Activated CD4-positive, alpha-beta T cell treated with anti-CD3 and anti-CD28 coated beads for 24 hours (primary cell): ENCODE measurements at places on chromosomes 13 and 19.

GRCh38 chr13:29918845-29919244 is 68.4 kb upstream of the UBL3 start:
- no peak for DNase-seq

- no peak for DNase-seq
These were observed 27.1 kb downstream of the CYSLTR2 start for GRCh38 chr13:48680756-48681392.

- no peak for DNase-seq
These were observed 41.2 kb upstream of the KCTD4 start for GRCh38 chr13:45242070-45242469.

DNA sequence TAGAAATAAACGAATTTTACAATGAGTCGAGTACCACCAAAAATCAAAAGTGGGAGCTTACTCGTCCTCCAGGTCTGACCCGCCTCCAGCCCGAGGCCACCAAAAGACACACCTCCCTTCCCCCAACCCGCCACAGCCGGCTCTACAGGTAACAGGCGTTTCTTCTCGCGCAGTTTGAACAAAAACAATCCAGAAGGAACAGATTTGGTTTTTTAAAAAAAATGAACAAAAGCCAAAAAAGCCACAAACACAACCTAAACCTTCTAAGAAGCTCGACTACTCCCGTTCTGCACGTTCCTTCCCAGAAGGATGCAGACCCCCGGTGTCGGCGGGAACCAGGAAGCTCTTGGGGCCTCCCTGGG is 671 bp downstream of the ZDHHC20 start:
- DNase-seq = peak; percentile 39

DNA sequence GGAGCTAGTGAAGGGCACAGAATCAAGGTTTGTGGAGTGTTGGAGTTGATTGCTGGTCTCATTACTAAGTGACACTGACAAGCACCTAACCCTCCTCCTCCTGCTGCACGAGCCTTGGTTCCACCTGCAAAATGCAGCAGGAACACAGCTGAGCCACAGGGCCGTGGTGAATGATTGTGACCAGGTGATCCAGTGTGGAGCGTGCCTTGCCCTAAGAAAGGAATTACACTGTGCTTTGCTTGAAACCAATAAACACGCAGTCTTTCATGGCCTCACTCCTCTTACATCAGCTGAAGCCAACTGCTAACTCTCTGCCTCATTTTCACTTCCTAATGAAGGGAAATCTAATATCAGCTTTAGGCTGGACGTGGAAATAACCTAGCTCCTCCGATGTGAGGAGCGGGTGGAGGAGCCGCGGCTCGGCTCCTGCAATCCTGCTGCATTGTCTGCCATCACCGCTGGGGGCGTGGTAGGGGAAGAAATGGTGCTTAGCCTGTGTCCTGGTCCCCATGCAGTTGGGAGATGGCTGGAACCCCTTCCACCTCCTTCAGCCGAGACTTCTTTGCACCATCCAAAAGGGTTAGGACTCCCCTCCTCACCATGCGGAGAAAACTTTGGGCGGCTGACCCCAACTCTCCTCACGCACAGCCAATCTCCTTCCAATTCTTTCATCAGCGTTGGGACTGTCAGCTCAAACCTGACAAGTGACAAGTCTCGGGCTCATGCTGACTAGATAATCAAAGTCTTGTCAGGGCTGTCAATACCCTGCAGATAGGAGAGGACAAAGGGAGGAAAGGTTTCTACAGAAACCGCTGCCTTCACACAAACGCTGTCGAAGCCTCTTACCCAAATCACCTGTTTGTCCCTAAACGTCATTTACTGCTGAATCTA is 427.9 kb downstream of the ZNF536 start:
- no peak for DNase-seq

GRCh38 chr19:40365613-40366401 is 17.3 kb downstream of the PLD3 start:
- DNase-seq = peak; percentile 55

DNA sequence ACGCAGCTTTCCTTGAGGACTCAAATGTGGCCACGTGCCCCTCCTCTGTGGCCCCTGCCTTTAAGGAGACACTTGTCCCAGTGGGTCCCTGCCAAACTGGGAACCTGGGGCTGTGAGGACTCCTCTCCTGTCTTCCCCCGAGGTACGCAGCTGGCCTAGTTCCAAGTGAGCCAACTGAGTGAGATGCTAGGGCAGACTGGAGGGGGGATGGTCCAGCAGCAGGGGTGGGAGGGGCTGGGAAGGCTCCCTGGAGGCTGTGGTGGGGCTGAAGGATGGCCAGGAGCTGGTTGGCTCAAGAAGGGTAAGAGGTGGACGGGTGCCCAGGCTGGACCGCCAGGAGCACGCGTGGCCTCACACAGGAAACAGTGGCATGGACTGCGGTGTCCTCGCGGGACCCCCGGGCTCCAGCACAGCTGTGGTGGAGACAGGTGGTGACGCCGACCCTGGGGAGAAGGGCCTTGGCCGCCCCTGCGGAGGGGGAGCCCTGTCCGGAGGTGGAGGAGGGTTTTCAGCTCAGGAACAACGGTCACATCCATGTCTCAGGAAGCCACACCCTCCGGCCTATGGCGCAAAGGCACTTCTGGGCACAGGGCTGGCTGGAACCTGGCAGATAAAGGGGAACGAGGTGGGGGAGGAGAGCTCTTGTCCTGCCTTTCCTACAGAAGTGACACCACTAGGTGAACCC is 45.8 kb downstream of the MLLT1 start:
- no peak for DNase-seq

DNA sequence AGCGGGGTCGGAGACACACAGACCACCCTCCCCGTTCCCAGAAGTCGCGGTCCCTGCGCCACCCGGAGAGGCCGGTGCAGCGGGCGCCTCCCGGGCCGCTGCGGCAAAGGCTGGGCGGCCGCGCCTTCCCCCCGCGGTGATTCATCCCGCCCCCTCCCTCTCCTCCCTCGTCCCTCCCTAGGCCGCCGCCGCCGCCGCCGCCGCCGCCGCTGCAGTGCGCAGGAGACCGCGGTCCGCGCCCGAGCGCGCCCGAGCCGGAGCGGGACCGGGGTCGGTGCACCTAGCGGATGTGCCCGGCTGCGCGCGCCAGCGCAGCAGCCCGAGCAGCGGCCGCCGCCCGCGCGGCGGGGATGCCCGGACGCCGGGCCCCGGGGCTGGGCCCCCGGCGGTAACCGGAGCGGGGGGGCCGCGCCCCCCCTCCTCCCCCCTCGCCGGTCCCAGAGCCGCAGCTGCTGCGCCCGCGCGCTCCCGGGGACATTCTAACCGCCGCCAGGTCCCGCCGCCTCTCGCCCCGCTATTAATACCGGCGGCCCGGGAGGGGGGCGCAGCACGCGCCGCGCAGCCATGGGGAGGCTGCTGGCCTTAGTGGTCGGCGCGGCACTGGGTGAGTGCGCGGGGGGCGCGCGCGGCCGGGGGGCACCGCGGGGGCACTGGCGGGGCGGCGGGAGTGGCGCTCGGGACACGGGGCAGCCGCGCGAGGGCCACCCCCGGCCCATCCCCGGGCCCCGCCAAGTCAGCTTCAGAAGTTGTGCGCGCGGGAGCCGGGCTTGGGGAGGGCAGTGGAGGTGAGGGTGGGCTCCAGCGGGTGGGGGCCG is at the start of gene SCN1B:
Gene SCN1B (plus strand): TSS at position 214 of the 815 bp plus-strand sequence. CDS start 351 bp downstream, at position 565.
- peak; percentile 60 for DNase-seq

DNA sequence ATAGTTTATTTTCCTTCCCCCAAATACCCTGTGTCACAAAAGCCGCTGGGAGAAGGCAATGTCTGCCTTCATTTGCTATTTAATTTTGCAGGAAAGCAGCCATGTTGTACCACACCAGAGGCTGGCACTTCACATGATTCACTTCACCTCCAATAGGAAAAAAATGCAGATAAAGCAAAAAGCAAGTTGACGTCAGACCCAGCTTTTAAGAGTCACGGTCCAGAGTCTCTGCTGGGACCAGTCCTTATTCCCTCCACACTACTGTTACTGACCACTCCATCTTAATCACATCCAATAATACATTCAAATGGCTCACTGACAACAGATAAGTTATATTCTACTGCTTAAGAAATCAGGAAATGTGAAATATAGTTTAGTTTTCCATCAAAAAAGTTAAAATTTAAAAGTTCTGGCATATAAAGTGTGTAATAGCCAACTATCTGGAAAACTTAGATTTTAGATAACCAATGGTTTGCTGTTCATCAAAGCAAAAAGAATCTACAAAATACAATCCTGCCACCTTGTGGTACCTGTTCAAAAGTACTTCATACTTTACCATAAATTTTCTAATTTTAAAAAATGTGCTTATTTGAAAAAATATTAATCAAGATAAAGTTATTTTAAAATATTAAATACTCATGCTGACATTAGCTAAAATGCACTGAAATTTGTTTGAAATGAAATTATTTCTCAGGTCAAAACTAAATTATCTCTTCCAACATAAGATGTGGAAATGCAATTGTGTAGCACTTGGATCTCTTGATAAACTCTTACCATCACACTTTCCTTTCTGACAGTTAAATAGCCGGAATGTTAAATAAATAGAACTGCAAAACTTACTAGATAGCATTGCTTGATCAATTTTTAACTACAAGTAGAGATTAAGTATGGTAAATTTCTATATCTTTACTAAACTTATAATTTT is 97.3 kb downstream of the SERP2 start:
- DNase-seq = no peak

DNA sequence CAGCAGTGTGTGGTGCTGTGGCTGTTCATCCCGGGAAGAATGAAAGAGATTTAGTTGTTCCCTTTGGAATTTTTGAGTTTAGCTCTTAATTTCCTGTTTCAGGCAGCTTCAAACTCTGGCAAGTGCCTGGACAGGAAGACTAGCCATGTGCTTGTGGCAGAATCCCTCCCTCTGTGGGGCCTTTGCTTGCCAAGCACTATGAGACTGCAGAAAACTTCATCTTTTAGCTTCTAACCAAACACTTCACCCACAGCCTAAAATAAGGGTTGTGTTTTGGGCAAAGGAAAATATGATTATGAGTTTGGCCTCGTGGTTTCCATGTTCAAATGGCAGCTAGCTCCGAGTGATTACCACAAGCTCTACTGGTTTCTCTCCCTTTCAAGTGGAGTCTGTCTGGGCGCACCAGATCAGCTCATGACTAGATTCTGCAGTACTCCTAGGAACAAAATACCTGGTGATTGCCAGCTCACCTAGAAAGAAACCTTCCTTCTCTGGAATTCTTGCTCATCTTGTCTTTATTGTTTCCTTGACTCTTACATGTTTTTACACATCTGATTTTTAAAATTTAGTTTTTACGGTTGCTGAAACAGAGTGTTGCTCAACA is 707.5 kb downstream of the SLITRK6 start:
- DNase-seq = no peak

GRCh38 chr19:38234615-38235014 is 10.6 kb upstream of the DPF1 start:
- DNase-seq = no peak

DNA sequence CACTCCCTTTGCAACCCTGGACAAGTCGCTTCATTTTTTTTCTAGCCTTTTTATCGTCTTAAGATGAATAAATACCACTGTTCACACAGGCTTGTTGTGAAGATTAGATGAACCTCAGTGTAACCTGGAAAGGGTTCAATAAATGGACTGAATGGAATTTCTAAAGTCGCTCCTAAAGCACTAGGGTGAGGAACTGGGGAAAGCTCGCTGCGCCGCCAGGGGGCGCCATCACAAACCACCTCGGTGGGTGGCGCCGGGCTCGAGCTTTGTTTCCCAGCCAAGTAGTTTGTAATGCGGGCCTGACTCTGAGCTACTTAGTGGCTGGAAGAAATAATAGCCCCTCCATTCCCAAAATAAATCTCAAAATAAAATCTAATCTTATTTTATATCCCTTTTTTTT is 2.2 kb upstream of the CEACAM6 start:
- peak; percentile 77 for DNase-seq

- no peak for DNase-seq
These were observed 435.8 kb upstream of the KLF12 start for GRCh38 chr13:74570046-74570445.

DNA sequence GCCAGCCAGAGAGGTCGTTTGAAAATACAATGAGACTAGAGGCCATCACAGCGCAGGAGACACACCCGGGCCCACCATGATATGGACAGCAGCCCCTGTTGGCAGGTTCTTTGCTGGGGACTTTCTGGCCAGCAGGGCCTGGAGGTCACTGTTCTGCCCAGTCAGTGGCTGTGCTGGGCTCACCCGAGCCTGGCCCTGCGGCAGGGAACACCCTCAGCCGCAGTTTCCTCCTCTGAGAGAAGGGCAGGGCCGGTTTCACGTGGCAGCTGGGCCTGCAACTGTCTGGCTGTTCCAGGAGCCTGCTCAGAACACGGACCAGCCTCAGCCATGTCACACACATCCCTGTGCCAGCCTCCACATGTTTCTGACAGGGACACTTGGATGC is 39.4 kb downstream of the ADPRHL1 start:
- DNase-seq = no peak

DNA sequence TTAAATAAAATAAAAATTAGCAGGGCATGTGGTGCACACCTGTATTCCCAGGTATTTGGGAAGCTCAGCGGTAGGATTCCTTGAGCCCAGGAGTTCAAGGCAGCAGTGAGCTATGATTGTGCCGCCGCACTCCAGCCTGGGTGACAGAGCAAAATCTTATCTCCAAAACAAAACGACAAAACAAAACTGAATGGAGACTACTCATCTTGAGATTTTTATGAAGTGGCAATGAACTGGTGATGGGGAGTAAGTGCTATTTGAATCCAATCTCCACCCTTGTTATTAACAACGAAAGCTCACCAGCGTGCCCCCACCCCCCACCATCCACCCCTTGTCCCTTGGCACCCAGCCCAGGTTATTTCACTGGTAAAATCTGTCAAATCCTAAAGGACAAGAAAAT is 45.2 kb upstream of the URI1 start:
- no peak for DNase-seq

DNA sequence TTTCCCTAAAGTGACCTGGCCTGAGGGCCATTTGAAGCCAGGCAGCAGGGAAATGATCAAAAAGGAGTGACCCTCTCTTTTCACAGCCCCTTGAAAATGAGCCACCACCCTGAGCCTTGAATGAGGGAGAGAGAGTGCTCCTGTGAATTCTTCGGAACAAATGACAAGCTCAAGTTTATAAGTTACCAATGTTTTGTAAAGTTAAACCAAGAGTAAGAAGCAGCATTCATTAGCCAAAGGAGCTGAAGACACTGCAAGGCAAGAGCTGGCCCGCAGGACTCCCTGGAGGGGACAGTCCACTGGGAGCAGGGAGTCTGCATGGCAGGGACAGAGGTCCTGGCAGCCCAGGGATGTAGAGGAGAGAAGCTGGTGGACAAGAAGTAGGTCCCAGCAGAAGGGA is 16.7 kb upstream of the CCNP start:
- DNase-seq = no peak

GRCh38 chr19:38298821-38299680 is 5.0 kb upstream of the C19orf33 start:
- no peak for DNase-seq

DNA sequence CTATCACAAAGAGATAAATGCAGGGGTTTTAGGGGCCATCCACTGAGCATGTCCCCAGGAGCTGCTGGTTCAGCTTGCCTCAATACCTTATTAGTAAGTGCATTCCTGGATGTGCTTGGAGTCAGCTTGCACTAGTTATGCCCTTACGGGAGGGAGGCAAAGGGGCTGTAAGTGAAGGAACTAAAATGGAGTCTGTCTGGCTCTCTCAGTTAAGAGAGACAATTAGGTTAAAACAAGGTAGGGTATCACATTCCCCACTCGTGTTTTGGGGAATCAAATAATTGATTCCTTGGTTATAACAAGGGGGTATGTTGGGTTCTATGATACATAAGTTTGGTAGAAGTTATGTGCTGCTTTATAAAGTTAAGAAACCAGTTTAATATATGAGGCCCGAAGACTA is 78.9 kb downstream of the ZNF100 start:
- DNase-seq = no peak

- DNase-seq = no peak
These were observed 83.9 kb downstream of the OLFM4 start for GRCh38 chr13:53112522-53112921.
